CD4-positive, alpha-beta T cell treated with Interleukin-1 beta for 1 hour (primary cell): ENCODE measurements at places on chromosomes 6 and 20.

GRCh38 chr20:3710011-3710466, 2.4 kb downstream of the SIGLEC1 start:
- DNase-seq: no peak

DNA sequence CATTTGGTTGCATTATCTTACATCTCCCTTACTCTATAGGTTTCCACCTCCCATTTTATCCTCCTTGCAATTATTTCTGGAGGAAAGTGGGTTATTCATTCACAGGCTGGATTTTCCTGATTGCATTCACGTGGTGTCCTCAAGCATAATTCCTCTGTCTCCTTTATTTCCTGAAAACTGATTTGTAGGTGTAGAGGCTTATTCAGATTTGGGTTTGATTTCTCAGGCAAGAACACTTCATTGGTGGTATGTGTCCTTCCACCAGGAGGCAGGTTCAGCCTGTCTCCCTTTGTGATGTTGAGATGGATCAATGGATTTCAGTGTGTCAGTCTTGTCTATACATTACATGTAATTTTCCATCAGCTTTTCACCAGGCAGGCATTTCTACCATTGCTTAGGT, 17.3 kb downstream of the DNPH1 start:
- no peak for DNase-seq

- no peak for DNase-seq
Observed at GRCh38 chr6:157541618-157542413, 160.8 kb downstream of the ZDHHC14 start.

- peak; percentile 50 for DNase-seq
Observed at GRCh38 chr20:38833857-38834164, 28.3 kb downstream of the PPP1R16B start.

DNA sequence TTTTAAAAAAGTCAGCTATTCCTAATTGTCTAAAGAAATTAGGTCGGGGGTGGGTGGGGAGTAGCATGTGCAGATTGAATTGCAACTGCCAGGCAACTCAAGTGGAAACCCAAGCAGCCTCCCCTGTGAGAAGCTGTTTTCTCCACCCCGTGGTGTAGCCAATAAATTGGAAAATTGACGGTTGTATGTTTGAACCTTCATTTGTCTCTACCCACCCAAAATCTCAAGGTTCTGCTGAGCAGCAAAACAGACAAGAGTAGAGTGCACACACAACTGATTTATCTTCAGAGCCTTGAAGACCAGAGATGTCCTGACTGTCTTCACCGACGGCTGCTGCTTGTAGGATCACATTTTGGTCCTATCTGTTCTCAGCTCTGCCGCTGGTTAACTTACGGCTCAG, 88.5 kb downstream of the DTD1 start:
- no peak for DNase-seq

DNA sequence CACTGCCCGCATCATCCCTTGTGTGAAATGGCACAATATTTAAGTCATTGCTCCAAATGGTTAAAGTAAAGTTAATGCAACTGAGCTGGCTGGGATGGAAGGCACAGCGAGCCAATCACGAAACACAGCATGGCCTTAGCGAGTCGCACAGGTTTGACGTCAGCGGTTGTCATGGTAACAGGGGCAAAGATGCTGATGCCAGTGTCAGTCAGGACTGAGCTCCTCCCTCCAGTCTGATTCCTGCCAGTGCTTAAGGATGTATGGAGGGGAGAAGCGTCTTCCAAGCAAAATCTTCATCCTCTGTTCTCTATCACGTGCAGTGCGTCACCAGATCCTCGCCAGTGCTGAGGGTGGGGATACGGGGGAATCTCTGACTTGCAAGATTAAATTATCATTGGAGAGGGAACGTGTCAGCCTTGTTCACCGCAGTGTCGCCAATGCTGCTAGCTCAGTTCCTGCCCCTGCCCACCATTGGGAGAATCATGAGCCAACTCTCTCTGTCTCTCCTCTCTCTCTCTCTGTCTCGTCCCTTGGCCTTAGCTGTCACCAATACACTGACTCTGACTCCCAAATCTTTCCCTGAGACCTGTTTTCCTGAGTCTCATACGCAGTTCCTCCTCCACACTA, 24.5 kb downstream of the TSPYL4 start:
- DNase-seq: no peak

- DNase-seq: no peak
Observed at GRCh38 chr6:137919837-137920730, 53.0 kb downstream of the TNFAIP3 start.
